Activated naive CD8-positive, alpha-beta T cell treated with anti-CD3 and anti-CD28 coated beads for 36 hours (primary cell): ENCODE measurements at places on chromosomes 2 and 18. TPM values are rescaled to one million over a fixed set of nuclear protein-coding genes. Genes with fewer than 3 reads are reported as not detected.

Gene RGPD3
- total RNA-seq = 0.04 TPM

Gene FTCDNL1
- 3.2 TPM for total RNA-seq

Gene DYNAP
- total RNA-seq = not detected

Gene PSTPIP2
- 22.0 TPM for total RNA-seq

Gene AQP12A
- not detected for total RNA-seq

Gene ATP6V1C2
- total RNA-seq = not detected

Gene SERPINB13
- total RNA-seq = not detected

Gene GAL3ST2
- 0.31 TPM for total RNA-seq

Gene IGFBP2
- total RNA-seq = 39.1 TPM

Gene FOXI3
- not detected for total RNA-seq

Gene LCT
- 0.31 TPM for total RNA-seq

Gene LHCGR
- total RNA-seq = not detected

Gene RTP5
- total RNA-seq = 0.20 TPM

Gene CD8B
- total RNA-seq = 260 TPM

Gene PCGF1
- 17.7 TPM for total RNA-seq

Gene GPR155
- total RNA-seq = 14.5 TPM

Gene GRB14
- total RNA-seq = not detected

Gene CYP27C1
- total RNA-seq = not detected

Gene LIMS1
- 44.9 TPM for total RNA-seq

Gene KIF3C
- total RNA-seq = 3.7 TPM

Gene ICOS
- 99.2 TPM for total RNA-seq

Gene REG3G
- not detected for total RNA-seq

Gene TANC1
- total RNA-seq = 0.97 TPM

Gene CMPK2
- total RNA-seq = 11.8 TPM

Gene LOXHD1
- total RNA-seq = 0.14 TPM

Gene ST6GAL2
- total RNA-seq = not detected

Gene SLC20A1
- total RNA-seq = 84.6 TPM

Gene MAPK4
- total RNA-seq = not detected

Gene SCN7A
- total RNA-seq = not detected

Gene CSRNP3
- not detected for total RNA-seq

Gene SESTD1
- 4.4 TPM for total RNA-seq
